Left renal cortex interstitium (tissue), 4 donors: ENCODE measurements at places on chromosomes 5 and 9. TPM values are rescaled to one million over a fixed set of nuclear protein-coding genes. Genes with fewer than 3 reads are reported as not detected.

Gene FKBP15
- 25.8 TPM for polyA plus RNA-seq

Gene GABRA1
- not detected for polyA plus RNA-seq

Gene PPP3R2
- polyA plus RNA-seq: 0.04 TPM

Gene NUTM2F
- not detected for polyA plus RNA-seq

Gene CAMLG
- polyA plus RNA-seq: 65.3 TPM

Gene TEX48
- not detected for polyA plus RNA-seq

Gene PCDHGA6
- 5.7 TPM for polyA plus RNA-seq

Gene CCNG1
- 159 TPM for polyA plus RNA-seq

Gene OR1J2
- not detected for polyA plus RNA-seq

Gene BASP1
- polyA plus RNA-seq: 106 TPM
